ENCODE measurements at places on chromosomes 3 and 15.

DNA sequence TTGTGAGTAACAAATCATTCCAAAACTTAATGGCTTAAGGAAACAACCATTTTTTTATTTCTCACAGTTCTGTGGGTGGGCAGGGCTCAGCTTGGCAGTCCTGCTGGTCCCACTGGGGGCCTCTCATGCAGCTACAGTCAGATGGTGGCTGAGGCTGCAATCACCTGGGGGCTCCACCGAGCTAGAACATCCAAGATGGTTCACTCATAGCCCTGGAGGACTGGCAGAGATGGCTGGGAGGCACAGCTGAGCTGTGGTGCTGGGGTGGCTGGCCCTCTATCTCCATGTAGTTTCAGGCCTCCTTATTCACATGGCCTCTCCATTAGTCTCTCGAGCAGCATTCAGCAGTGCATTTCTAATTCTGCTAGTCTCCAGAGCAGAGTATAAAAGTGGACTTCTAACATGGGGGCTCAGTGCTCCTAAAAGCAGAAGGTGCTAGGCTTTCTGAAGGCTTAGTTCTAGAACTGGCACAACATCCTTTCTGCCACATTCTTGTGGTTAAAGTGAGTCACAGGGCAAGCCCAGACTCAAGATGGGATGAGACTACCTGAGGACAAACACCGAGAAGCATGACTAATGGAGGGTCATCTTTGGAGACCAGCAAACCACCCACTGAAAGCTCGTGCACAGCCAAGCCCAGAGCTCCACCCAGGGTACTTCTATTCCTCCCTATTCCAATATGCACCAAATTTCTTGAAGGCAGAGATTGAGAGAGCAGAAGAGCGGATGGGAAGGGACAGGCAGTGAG, 6.3 kb downstream of the CAV3 start:
- DNase-seq = no peak

- DNase-seq = no peak
Measured at GRCh38 chr3:139238281-139239030, 105.4 kb upstream of the MRPS22 start.

DNA sequence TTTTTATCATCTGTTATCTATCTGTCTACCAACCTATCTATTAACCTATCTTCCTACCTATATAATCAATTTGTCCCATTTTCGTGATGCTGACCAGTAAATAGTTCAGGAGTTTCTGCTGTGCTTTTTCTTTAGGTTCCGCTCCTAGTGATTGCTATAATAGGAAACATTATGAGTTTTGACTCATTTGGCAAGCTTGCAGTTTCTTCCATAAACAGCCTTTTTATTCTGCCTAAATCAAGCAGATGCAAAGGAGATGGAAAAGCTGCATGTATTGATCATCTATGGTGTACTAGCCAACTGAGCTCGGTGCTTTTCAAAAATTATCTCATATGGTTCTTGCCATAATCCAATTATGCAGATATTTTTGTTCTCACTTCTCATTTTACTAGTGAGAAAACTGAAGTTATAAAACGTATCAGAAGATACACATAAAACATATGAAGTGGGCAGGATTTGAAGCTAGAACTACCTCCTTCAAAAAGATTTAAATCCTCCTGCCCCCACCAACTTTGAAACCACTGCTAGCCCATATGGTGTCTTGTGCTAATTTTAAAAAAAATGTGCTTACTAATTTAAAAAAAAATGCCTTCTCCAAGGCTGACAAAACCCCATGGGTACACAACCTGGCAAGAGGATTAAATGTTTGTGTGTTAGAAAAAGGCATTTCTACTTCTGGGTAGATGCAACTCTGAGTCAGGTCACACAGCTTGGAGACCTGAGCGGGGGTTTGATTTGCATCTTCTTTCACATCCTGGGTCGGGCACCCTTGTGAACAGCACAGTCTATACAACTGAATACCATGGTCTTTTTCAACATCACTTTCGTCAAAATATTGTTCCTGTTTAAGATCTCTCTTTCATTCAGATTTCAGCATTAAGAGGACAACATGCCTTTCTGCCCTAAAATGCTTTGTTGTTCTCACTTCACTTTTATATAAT, 267.0 kb downstream of the CHL1 start:
- no peak for DNase-seq

- no peak for DNase-seq
Measured at GRCh38 chr3:168885028-168885427, 778.5 kb downstream of the MECOM start.

DNA sequence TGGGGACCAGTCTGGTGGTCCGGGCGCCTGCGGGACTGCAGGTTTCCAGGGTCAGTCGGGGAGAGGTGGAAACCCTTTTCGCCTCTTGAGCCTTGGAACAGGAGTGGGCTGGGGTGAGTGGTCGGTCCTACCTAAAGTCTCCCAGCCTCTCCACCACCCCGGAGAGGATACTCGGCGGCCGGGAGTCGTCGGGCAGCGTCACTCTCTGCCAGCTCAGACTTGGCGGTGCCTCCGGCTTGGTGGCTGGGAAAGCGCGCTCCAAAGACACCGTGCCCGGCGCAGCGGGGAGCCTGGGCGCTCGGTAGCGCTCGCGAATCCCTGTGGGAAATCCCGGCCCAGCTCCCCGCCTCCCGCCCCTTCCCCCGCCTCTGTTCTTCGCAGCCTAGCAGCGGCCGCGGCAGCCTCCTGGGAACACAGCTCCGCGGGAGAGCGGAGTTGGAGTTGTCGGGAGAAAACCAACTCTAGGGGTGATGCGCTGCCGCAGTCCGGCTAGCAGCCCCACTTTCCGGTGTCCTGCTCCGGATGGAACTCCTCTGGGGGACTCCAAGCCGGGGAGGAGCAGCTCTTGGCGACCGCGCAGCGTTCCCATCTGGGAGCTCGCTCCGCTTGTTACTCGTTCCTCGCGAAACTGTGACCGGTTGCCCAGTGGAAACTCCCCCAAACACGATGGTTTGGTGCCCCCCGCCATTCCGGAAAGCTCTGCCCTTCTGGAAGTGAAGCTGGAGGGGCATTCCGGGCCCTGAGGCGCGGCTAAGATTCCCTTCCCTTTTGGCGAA, 1.4 kb downstream of the EPHB1 start:
- no peak for DNase-seq

DNA sequence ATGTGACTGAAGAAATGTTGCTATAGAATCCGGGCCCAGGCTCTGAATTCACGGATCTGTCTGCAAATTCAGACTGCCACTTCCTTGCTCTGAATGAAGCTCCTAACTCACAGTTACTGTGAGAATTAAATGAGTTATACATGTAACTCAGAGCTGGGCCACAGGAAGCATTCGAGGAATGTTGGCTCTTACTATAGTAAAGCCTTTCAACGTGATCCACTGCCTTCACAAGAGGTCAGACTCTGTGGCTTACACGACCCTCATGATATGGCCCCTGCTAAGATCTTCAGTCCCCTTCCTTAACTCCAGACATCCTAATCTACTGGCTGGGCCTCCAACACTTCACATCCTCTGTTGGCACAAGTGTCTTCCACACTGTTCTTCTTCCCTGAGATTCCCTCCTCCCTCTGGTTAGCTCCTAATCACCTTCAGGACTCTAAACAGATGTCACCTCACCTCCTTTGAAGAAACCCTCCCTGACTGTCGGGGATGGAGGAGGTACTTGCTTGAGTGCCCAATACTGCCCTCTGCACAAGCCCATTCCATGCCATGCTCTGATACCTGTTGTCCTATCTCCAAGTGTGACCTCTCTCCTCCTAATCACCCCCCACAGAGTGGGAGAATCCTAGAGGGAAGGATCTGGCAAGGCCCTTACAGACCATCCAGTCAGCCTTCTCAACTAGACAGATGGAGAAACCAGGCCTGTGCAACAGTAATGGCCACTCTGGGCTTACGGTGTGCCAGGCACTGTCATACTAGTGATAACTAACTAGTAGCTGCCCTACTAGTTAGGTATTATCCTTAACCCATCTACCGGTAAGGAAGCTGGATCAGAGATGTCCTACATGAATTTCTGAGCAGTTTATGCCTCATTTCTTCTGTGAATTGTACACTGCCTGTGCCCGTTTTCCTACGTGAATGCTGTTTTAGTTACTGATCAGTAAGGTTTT, 1.3 kb downstream of the ACTR8 start:
- DNase-seq = no peak

DNA sequence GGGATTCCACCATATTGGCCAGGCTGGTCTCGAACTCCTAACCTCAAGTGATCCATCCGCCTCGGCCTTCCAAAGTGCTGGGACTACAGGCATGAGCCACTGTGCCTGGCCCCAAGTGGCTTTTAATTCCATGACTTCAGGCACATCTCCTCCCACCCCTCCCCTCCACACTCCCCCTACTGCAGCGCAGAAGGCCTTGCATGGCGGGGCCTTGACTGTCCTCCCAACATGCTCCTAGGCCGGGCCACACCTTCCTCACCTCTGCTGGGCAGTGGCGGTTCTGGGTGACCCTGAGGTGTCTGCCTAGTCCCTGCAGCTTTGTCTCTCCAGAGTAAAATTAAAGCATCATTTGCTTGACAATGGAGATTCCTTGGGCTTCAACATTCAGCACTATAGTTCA, 6.9 kb downstream of the LYSMD4 start:
- no peak for DNase-seq

DNA sequence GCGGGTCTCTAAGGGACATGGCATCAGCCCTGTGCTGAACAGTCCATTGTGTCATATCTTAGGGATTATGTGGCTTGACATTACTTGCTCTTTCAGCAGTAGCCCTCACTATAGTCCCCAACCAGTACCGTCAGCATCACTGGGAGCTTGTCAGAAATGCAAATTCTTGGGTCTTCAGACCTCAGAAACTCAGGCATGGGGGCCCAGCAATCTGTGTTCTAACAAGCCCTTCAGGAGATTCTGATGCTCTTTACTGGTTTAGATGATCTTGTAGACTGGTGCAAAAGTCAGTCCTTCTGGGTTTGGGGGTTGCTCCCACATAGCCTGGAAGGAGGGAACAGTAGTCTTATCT, 39.0 kb upstream of the TRAK1 start:
- no peak for DNase-seq

DNA sequence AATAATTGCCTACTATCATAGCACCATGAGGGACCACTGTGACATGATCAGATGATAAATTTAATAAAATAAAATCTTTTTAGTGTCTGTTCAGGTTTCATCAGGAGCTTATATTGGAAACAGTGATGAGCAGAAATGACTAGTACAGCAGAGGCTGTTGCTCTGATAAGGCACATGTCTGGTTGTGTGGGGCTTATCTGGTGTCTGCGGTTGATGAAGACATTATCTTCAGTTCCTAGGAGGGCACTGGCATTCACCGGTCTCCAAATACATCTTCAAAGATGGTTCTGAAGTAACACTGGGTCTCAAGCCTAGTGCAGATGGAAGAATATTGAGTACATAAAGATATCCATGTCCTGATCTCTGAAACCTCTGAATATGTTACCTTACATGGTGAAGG, 125.3 kb downstream of the SUCNR1 start:
- no peak for DNase-seq

- DNase-seq = no peak
Measured at GRCh38 chr3:116103868-116104530, 341.3 kb downstream of the LSAMP start.

GRCh38 chr3:190485830-190486532, 27.9 kb upstream of the IL1RAP start:
- DNase-seq = no peak

- no peak for DNase-seq
Measured at GRCh38 chr3:172557515-172558220, 34.4 kb upstream of the TNFSF10 start.

DNA sequence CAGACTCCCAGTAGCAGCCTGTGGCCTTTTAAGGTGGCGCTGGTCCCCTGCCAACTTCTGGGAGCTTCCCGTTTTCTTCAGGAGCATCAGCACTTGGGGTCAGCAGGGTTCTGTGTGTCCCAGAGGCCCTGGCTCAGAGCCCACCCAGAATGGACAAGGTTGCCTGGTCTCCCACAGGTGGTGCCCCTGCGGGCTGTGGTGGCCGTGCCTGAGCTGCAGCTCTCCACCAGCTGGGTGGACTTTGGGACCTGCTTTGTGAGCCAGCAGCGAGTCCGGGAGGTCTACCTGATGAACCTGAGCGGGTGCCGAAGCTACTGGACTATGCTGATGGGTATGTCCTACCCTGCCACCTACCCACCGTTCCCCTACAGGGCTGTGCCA, 15.5 kb downstream of the ACAA1 start:
- no peak for DNase-seq

DNA sequence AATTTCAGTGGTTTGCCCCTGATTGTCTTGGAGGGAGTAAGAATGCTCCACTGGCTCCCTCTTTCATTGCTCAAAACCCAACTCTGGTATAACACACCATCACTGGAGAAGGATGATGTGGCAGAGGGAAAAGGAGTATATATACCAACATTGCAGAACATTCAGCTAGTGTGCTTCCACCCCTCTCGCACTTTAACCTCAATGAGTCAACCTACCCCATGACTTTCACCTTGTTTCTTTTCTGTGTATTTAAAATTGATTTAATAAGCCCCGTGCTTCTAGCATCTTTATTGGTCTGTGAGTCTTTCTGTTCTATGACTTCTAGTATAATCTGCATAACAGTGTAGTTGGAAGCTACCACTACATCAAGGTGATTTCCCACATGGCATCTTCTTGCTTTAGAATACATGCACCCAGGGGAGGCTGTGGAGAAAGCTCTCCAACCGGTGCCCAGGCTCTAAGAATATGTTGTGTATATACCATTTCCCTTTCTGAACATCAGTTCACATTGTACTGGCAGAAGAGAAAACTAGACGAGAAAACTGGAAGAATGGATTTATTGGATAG, 595.1 kb upstream of the TGFBR2 start:
- no peak for DNase-seq

DNA sequence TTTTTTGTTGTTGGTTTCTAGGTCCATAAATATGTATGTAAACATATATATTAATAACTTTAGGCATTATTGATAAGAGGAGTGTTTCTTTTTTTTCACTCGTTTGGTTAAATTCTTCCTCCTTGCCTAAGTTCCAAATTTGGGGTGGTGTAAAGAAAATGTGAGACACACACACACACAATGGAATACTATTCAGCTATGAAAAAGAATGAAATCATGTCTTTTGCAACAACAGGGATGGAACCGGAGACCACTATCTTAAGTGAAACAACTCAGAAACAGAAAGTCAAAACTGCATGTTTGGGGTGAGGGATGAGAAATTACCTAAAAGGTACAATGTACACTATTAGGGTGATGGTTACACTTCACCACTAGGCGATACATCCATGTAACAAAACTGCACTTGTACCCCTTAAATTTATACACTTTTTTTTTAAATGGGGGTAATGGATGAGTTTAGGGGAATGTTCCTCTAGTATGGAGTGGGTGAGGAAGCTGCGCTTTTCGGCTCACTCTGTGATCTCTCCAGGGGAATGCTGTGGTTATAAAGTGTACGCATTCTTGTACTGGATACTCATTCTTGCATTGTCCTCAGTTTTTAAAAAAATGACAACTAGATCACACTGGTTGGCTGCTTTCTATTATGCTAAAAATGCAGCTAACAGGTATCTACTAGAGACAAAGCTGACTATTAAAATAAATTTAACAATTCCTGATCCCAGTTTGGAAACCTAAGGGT, 50.8 kb upstream of the PPARG start:
- no peak for DNase-seq

- no peak for DNase-seq
Measured at GRCh38 chr3:113898892-113899291, 48.9 kb upstream of the ZDHHC23 start.

- no peak for DNase-seq
Measured at GRCh38 chr3:114660808-114661207, 367.0 kb downstream of the TIGIT start.

Data from central memory CD8-positive, alpha-beta T cell (primary cell).